ENCODE measurements at places on chromosomes 2 and 18. TPM values are rescaled to one million over a fixed set of nuclear protein-coding genes. Genes with fewer than 3 reads are reported as not detected.

TTN gene
- 3.3 TPM for total RNA-seq

RFX8 gene
- total RNA-seq, result 6.4 TPM

UGT1A1 gene
- total RNA-seq, result not detected

NCOA1 gene
- total RNA-seq, result 15.5 TPM

CCDC121 gene
- 1.8 TPM for total RNA-seq

ARHGAP25 gene
- total RNA-seq, result 0.10 TPM

ADGRF3 gene
- total RNA-seq, result 0.20 TPM

CNGA3 gene
- total RNA-seq, result not detected

ABCB11 gene
- 0.13 TPM for total RNA-seq

FBLN7 gene
- total RNA-seq, result 17.7 TPM

RAB6D gene
- not detected for total RNA-seq

SLC23A3 gene
- total RNA-seq, result 8.1 TPM

Data from smooth muscle cell of the pulmonary artery (primary cell).